ENCODE measurements at places on chromosomes 7 and 10.

DNA sequence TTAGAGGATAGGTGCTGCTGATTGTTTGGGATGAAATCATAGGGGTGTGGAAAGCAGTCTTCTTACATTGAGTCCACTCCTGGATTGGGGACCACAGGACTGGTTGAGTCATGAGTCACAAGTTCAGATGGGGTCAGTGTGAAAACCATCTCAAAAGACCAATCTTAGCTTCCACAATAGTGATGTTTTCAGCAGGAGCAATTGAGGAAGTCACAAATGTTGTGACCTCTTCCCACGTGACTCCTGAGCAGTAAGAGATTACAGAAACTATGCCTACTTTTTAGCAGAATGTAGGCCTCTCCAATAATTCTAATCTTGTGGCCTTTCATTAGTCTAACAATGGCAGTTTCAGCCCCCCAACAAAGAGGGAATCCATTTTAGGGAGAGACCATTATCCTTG is 256.9 kb upstream of the CDC14C start:
- peaks cover 1% of the 10 kb centered on the region for H3K4me1 ChIP-seq
- H3K27me3 ChIP-seq = peaks cover 2% of the 10 kb centered on the region
- no peak for DNase-seq
- H3K36me3 ChIP-seq = no peaks in the 10 kb centered on the region

DNA sequence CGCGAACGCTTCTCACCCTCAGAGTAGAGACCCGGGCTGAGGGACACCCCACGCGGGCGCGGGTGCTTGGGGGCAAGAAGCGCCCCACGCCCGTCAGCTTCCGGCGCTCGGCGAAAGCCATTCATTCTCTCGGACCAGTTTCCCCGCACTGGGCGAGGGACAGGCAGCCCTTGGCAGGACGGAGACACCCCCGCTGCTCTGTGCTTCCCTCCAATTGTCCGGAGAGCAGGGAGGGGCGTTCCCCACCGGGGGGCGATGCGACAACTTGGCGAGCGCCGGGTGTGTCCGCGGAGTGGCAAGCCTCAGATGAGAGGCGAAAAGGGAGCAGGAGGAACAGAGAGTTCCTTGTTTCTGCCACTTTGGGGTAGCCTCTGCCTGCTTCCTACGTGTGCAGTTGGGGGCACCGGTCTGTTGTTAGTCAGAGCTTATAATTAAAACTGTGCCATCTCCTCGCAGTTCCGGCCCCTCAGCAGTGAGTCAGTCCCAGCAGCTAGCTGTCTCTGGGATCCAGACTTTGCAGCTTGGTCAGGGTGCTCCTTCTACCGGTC is 1.7 kb downstream of the GPR158 start:
- H3K4me1 ChIP-seq = peaks cover 4% of the 10 kb centered on the region
- no peak for DNase-seq
- peaks cover 42% of the 10 kb centered on the region for H3K27me3 ChIP-seq
- no peaks in the 10 kb centered on the region for H3K36me3 ChIP-seq

DNA sequence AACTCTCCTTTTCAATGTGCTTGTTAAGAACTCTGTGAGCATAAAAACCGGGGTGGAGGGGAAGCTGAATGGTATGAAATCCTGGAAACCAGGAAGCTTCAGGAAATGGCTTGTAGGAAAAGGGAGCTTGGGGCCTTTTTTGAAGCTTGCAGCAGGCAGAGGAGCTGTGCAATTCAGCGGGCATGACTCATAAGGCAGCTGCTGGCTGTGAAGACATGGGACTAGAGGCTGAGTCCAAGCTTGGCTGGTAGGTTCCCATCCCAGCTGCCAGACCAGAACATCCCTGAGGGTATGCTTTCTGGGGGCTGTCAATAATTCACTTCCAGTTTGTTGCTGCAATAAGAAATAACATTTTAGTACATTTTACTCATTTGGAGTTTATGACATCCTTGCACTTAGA is 36.8 kb upstream of the CDC14C start:
- H3K4me3 ChIP-seq = no peak overlapping the region
- H3K27me3 ChIP-seq = no peaks in the 10 kb centered on the region
- no peaks in the 10 kb centered on the region for H3K4me1 ChIP-seq
- no peak for DNase-seq
- no peak overlapping the region for H3K27ac ChIP-seq

DNA sequence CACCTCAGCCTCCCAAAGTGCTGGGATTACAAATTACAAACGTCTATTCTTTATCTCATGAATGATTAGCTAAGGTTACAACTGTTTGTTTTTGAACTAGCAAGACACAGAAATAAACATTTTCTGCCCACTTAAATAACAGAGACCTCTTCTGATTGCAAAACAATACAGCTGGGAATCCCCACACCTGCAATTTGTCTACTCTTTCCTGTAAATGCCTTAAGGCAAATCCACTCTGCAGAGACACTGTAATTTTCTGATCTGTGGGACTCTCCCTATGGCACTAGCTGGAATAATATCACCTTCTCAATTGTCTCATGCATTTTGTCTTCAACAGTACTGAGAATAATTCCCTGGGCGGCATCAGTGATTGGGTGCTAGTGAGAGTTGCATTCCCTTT is 149.3 kb upstream of the FAM3C start:
- no peaks in the 10 kb centered on the region for H3K27me3 ChIP-seq
- H3K4me3 ChIP-seq = no peak overlapping the region
- H3K27ac ChIP-seq = no peak overlapping the region
- peaks cover 15% of the 10 kb centered on the region for H3K4me1 ChIP-seq

GRCh38 chr10:61189912-61190311 is 245.9 kb upstream of the RHOBTB1 start:
- H3K36me3 ChIP-seq = no peaks in the 10 kb centered on the region
- no peaks in the 10 kb centered on the region for H3K4me1 ChIP-seq
- H3K27ac ChIP-seq = no peak overlapping the region
- no peak for DNase-seq

DNA sequence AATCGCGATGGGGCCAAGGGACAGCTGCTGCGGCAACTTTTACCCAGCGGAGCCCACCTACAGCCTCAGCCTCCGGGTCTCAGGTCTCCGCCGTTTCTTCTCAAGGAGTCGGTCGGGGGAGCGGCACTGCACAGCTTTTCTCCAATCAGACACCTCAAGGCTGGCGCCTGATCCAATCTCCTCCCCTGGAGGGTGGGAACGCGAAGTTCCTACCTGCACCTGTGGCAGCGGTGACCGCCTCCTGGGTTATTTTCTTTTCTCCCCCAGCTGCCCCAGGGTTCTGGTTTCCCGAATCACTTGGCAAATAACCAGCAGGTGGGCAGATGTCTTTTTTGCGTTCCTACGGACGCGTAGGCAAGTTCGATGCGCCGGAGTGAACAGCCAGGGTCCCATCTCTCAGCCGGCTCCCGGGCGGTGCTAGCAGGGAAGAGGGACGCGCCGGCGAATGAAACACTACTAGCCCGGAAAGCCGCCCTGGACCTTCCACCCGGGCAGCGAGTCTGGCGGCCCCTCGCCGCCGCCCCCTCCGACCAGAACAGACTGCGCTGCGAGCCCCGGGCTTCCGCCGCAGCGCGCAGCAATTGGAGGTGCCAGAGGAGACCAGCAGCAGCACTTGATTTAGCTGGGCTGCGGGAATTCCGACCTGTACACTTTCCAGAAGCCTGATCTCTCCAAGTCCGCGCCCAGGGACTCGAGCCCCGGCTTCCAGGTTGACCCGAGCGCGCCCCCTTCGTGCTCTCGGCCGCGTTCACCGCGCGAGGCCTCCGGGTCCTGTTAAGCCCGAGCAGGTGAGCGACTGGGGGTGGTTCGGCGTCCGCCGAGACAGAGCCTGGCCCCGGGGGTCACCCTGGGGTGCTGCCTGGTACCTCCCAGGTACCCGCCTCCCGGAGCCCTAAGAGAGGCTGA is at the start of gene PRR15:
PRR15 (plus strand) TSS at position 246 of the 906 bp plus-strand sequence. CDS start 2,495 bp downstream, outside the sequence.
- peak; percentile 45 for DNase-seq
- peaks cover 14% of the 10 kb centered on the region for H3K4me1 ChIP-seq

GRCh38 chr7:111753968-111754367 is 191.7 kb upstream of the IMMP2L start:
- DNase-seq = no peak
- no peak overlapping the region for H3K4me3 ChIP-seq
- peaks cover 1% of the 10 kb centered on the region for H3K4me1 ChIP-seq
- no peaks in the 10 kb centered on the region for H3K36me3 ChIP-seq
- peaks cover 5% of the 10 kb centered on the region for H3K27me3 ChIP-seq

GRCh38 chr10:42809676-42810075 is 27.1 kb downstream of the BMS1 start:
- peaks cover 55% of the 10 kb centered on the region for H3K36me3 ChIP-seq
- H3K4me1 ChIP-seq = peaks cover 10% of the 10 kb centered on the region
- H3K27ac ChIP-seq = no peak overlapping the region
- no peak overlapping the region for H3K4me3 ChIP-seq
- no peak for DNase-seq

DNA sequence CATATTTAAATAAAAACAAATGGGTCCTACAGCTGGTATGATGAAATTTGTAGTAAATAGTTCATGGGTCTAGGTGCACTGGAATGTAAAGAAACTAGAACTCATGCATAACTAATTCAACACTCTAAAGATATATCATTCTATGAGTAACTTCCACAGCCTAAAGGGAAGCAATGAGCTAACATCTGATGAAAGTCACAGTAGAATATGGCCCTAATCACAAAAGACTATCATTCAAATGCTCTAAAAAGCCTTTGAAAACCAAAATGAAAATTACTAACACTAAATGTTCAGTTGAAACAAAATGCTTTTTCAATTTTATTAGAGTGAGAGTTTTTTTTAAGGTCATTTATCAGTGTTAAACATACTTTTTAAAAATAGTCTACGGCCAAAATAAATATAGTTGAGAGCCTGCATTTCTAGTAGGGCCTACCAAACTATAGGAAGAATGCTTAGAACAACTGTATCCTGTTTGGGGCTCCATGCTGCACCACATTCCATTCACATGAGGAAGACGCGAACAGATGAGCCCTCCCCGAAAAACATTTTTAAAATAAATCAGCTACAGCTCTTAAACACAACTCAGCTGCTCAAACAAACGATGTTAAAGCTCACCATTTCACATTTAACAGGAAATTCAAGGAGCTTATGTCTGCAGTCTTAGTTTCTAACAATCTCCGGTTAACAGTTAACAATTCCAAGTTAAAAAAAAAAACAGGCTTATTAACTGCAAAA is 134.5 kb downstream of the NRBF2 start:
- DNase-seq = no peak
- H3K4me3 ChIP-seq = peak overlapping the region; percentile 96
- peaks cover 13% of the 10 kb centered on the region for H3K4me1 ChIP-seq
- H3K27ac ChIP-seq = peak overlapping the region; percentile 98
- H3K36me3 ChIP-seq = peaks cover 9% of the 10 kb centered on the region

GRCh38 chr10:131195558-131196159 is 115.9 kb downstream of the TCERG1L start:
- H3K27me3 ChIP-seq = peaks cover 2% of the 10 kb centered on the region
- no peak for DNase-seq
- no peak overlapping the region for H3K27ac ChIP-seq

DNA sequence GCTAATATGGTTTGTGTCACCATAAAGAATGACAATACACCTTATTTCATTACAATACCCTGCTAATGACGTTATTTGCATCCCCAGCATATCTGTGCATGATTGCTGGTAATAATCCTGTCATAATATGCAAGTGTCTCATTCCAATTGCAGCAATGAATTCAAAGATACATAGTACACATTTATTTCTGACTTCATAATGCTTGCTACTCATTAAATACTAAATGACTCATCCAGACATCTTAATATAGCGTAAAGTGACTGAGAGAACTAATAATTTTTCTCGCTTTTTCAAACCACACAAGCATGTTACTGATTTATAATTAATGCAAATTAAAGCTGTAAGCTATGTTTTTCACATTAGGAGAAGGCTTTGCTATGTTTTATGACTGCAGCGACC is 234.7 kb upstream of the MDFIC start:
- no peak for DNase-seq
- H3K4me1 ChIP-seq = no peaks in the 10 kb centered on the region
- H3K36me3 ChIP-seq = no peaks in the 10 kb centered on the region
- no peak overlapping the region for H3K4me3 ChIP-seq
- H3K27me3 ChIP-seq = no peaks in the 10 kb centered on the region

GRCh38 chr7:6650521-6651011 is 13.4 kb downstream of the ZNF316 start:
- DNase-seq = no peak
- no peaks in the 10 kb centered on the region for H3K4me1 ChIP-seq
- H3K27ac ChIP-seq = no peak overlapping the region
- H3K27me3 ChIP-seq = no peaks in the 10 kb centered on the region

DNA sequence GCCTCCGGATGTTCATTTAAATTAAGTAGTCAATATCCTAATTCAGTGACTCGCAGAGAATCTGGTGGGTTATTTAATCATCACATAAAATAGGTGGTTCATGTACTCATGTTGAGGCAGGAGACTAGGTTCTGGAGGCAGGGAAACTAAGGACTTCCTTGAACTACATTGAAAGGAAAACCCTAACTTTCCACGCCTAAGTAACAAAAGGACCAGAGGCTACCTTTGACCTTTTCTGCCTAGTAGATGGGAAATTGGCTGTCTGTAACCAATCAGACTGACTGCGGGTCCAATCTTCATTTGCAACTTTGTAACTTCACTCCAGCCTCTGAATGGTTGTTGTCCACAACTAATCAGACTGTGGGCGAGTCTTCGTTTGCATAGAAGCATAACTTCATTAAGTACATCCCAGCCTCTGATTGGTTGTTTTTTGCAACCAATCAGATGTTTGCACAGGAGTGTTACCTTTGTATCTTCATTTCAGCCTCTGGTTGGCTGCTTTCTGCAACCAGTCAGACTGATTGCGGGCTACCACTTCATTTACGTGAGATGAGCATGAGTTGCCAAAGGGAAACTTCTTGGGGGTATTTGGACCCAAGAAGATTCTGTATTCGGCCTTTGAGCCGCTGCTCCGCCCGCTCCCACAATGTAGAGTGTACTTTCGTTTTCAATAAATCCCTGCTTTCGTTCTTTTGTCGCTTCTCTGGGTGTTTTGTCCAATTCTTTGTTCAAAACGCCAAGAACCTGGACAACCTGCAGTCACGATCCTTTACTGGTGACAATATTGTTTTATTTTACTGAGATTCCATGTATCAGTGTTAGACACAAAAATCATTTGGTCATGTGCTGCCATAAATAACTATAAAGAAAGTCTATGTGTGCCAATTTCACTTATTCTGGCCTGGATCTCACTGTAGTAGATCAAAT is 1.7 kb upstream of the ST7 start:
- no peak overlapping the region for H3K27ac ChIP-seq
- peaks cover 17% of the 10 kb centered on the region for H3K4me1 ChIP-seq
- no peaks in the 10 kb centered on the region for H3K36me3 ChIP-seq
- no peak overlapping the region for H3K4me3 ChIP-seq
- H3K27me3 ChIP-seq = peaks cover 7% of the 10 kb centered on the region
